Activated CD4-positive, alpha-beta T cell treated with anti-CD3 and anti-CD28 coated beads for 24 hours (primary cell): ENCODE measurements at places on chromosomes 1 and 21.

DNA sequence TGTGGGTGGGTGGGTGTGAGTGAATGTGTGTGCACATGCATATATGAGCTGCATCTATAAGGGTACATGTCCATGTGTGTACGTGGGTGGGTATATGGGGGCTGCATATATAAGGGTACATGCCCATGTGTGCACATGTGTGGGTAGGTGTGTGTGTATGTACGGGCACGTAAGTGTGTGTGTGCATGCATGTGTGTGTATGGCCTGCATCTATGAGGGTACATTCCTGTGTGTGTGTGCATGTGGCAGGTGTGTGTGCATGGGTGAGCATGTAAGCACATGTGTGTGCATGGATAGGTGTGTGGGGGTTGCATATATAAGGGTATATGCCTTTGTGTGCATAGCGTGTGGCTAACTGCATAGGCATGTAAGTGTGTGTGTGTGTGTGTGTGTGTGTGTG lies 181.0 kb upstream of the ARHGEF16 start:
- no peak for DNase-seq

DNA sequence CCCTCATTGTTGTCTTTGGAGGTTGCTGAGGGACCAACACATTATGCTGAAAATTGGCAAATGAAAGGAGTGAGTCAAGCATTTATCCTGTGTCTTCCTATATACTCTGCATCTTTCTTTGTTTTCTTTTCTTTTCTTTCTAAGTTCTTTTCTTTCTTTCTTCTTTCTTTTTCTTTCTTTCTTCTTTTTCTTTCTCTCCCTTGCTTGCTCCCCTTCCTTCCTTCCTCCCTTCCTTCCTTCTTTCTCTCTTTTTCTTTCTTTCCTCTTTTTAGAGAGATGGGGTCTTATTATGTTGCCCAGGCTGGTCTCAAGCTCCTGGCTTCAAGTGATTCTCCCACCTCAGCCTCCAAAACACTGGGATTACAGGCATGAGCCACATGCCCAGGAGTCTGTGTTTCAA lies 28.3 kb upstream of the COX20 start:
- no peak for DNase-seq

DNA sequence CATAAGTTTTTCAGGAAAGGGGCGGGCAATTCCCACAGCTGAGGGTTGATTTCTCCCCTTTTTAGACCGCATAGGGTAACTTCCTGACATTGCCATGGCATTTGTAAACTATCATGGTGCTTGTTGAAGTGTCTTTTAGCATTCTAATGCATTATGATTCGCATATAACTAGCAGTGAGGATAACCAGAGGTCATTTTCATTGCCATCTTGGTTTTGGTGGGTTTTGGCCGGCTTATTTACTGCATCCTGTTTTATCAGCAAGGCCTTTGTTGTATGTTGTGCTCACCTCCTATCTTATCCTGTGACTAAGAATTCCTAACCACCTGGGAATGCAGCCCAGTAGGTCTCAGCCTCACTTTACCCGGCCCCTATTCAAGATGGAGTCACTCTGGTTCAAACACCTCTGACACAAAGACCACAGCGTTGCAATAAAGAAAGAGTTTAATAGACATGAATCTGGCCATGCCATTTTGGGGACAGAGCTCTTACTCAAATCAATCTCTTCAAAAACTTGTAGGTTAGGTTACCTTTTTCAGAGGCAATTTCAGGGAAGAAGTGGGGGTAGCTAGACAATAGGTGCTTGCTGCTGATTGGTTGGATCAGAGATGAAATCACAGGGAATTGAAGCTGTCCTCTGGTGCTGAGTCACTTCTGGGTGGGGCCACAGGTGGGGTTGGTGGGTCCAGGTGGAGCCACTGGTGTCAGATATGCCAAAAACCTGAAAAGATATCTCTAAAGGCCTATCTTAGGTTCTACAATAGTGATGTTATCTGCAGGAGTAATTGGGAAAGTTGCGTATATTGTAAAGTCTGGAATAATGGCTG lies 23.3 kb downstream of the TBX19 start:
- DNase-seq: no peak

- DNase-seq: no peak
Observed at GRCh38 chr1:25094229-25094628, 138.1 kb downstream of the SYF2 start.

DNA sequence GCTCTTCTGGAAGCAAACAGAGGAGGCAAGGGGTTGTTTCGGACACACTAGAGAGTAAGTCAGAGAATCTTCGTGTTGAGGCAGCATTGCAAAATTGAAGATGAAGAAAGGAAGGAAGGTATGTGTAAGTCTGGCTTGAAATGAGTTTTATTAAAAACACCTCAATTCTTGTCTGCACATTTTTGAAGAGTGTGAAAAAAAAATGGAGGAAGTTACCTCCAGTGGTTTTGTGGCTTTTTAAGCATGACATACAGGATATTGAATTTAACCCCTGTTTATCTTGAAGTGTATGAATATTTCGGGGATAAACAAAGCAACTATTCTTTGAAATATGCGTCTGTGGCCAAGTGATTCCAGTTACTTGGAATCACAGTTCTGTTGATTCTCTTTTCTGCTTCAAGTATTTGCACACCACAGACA lies 203.2 kb upstream of the SGIP1 start:
- no peak for DNase-seq

DNA sequence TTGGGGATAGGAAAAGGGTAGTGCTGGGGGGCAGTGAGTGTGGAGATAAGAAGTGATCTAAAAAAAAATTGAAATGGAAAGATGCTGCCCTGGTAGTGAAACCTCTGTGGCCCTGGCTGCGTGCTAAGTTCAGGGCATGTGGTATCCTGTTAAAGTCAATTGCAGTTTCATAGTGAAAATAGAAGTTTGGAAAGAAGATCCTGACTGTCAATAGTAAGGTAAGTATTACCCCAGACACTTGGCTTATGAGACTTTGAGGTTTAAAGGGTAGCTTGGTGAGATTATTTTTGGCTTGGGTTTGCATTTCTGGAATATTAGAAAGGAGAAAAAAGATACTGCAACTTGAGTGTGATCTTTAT lies 6.8 kb downstream of the ARID1A start:
- DNase-seq: peak; percentile 19

DNA sequence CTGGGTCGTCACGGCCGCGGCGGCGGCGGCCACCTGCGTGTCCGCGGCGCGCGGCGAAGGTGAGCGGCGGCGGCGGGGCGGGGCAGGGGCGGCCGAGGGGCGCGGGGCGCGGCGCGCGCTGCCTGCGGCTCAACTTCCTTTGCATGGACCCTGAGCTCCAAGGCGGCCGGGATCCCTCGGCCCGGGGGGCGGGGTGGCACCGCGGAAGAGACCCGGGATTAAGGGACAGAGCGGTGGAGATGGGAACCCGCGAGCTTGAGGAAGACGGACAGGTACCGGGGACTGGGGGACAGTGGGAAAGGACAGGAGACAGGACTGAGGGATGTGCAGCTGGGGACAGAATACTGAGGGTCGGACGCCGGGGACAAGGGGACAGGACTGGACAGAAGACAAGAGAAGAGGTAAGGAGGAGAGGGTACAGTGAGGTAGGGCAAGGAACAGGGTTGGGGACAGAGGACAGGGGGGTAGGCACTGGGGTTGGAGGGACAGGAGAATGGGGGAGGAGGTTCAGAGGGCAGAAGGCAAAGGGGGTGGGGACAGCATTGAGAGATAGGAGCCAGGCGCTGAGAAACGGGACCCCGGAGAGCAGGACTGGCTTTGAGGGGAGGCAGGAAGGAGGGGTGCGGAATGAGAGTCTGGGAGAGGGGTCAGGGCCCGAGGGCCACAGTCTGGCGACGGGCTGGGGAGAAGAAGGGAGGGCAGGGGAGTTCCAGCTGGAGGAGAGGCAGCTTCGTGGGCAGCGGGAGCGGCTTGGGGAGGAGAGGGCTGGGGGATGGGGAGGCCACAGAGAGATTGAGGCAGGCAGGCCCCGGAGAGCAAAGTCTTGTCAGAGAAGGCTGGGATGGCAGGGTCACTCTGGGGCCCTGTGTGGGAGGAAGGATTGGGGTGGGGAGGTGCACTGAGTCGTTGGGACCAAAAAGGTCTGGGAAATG lies 648 bp downstream of the EPHA8 start:
- no peak for DNase-seq

- DNase-seq: no peak
Observed at GRCh38 chr1:119002028-119002686, 14.0 kb upstream of the TBX15 start.

DNA sequence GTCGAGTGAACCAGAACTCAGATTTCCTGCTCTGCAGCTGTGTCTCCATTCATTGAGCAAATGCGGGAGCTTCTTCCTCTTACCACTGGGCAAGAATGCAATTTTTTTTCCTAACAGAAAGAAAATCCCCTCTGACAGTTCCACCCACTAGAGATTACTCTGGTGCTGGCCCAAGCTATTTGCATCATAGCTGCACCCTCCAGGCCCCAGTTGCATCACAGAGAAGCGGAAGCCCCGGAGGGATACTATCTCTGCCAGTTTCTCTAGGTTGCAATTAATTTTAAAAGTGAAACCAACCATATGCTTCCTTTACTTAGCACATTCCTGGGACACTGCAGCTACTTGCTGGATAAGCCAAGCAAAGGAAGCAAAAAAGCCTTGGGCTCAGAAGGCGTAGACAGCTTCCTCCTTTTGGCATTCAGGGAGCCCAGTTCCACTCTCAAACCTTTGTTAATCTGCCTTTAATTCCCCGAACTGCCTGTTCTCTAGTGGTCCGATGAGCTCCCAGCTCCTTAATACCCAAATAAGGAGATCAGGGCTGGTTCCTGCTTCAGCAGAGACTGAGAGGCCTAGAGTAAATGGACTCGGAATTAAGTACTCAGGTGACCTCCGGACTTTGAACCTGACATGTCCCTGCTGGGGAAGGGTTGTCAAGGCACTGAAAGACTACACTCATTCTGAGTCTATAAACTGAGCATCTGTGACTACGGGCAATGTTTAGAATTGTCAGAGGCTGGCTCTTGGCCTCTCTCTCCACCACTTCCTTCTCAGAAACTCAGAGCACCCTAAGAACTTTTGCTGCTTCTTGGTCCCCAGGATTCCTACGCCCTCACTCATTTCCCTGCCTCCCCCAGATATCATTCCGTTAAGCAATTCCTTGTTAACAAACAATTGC lies 72.5 kb upstream of the TNFSF18 start:
- no peak for DNase-seq

- DNase-seq: no peak
Observed at GRCh38 chr21:27759091-27759659, 792.3 kb upstream of the ADAMTS5 start.

DNA sequence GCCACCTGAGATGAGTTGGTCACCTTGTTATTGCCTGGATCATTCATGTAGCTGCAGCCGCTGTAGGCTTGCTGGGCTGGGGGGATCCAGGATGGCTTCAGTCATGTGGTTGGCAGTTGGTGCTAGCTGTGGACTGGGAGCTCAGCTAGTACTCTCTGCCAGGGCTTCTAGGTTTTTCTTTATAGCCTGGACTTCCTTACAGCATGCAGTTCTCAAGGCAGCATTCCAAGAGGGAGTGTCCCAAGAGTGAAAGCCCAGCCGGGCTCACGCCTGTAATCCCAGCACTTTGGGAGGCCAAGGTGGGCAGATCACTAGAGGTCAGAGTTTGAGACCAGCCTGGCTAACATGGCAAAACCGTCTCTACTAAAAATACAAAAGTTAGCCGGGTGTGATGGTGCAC lies 23.7 kb upstream of the ACTL8 start:
- DNase-seq: no peak

GRCh38 chr1:7561331-7561921 lies 209.7 kb upstream of the VAMP3 start:
- DNase-seq: peak; percentile 7

DNA sequence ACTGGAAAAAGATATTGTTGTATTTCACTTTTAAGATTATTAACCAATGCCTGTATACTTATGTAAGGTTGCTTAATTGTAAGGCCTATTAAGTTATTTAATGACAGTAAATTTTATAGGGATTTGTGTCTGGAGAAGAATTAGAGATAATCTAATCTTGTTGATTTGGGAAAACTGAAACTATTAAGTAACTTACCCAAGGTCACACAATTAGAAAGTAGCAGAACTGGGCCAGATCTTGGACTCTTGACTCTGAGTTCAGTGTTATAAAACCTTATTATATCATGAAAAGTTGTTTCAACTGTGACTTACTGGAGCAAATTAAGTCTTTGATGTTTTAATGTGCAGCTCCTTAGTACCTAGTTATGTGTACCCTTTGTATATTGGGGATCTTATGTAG lies 38.5 kb downstream of the CAMTA1 start:
- no peak for DNase-seq

- DNase-seq: no peak
Observed at GRCh38 chr1:162006081-162006480, 17.6 kb downstream of the OLFML2B start.

DNA sequence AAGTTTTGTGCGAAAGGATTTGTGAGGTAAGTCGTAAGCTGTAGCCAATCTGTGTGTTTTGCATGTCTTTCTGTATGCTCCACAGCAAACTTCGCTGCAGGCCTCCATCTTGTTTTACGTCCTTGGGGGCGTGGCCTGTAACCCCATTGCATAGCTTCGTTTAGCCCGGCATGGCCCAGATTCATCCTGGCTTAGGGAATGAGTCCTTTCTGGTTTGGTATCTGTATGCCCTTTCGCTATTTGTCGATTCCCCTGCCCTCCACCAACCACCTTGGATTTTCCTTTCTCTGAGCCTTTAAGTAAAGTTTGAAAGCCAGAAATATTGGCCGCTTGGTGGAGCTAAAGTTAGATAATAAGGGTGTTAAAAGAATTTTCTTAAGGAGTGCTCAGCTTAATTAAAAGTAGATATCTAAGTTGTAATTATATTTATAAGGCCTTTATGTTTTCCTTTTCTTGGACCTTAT lies 1.1 kb downstream of the THEM4 start:
- no peak for DNase-seq
